ENCODE measurements at places on chromosomes 16 and 17.
A peak's percentile ranks its signal among the peaks of the same experiment; 100 is the strongest.

DNA sequence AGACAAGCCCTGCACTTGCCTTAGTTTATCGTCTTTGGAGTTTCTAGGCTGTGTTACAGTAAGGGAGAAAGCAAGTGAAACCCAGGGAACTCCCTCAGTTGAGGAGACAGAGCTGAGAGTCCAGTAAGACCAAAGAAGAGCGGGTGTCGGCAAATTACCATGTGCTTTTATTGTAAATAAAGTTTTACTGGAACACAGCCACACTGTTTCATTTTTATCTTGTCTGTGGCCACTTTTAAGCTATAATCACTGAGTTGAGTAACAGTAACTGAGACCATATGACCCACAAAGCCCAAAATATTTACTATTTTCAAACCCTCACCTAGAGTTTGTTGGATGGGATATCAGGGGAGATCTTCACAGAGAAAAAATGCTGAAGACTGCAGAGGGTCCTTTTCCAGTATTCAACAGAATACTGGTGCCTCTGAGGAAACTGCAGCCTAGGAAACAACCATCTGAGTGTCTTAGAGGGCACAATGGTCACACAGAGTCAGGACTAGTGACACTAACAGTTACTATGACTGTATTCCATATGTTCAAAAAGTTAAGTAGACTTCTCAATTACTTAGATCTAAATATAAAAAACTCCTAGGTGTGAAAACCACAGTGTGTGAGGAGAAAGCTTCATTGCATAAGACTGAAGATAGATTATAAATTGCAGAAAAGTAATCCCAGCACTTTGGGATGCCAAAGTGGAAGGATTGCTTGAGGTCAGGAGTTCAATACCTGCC is 351.1 kb upstream of the TBX2 start:
- DNase-seq: no peak

- no peak for DNase-seq
These were observed 44.1 kb downstream of the ZNF423 start for GRCh38 chr16:49811644-49812334.

GRCh38 chr16:29900102-29900887 is at the start of gene ASPHD1:
ASPHD1 (plus strand) TSS chr16:29900488; CDS start chr16:29900972, 484 bp downstream.
- DNase-seq: peak; percentile 35

DNA sequence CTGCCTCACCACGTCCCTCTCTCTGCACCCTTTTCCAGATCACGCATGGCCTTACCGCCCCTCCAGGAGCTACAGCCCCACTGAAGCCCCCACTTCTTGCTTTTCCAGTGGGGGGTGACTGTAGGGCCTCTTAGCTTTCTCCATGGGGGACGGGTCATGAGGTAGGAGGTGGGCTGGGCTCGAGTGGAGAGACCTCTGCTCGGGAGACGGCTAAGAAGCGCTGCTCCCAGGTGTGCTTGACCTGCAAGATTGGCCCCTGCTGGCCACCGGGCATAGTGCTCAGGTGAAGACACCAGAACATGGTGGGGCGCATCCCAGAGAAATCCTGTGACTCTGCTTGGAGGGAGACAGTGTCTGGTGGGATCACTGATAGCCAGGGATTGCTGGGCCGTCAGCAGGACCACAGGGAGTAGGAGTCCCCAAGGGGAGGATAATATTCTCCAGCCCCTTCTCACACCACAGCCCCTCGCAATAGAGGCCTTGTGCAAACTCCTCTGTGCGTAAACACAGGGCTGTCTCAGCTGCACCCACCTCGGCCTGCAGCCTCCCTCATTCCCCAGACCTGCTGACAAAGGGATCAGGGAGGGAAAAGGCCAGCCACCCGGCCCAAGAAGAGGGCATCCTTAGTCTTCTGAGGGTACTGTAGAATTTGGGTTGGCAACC is 8.9 kb upstream of the GALK1 start:
- DNase-seq: no peak

DNA sequence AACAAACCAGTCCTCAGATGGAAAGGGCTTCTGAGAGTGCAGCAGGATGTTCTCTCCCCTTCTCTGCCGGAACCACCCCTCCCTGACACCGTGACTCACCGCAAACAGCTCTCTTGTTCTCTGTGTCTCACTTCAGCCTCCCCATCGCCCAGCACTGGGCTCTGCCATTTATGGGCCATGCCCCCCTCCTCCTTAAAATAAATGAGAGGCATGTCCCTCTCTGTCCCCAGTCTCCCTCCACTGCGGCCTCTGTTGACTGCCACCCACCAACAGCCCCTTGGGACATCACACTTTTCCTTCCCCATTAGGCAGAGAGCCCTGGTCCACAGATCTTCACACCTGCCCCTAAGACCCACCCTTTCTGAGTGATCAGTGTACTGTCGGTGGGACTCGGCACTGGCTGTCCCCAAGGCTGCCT is 6.3 kb downstream of the CCDC102A start:
- DNase-seq: peak; percentile 50

Data from stimulated activated CD8-positive, alpha-beta memory T cell treated with anti-CD3 and anti-CD28 coated beads, Interleukin-7, amount 100 ng/mL, for 48 hours (primary cell).